ENCODE measurements at places on chromosomes 2 and 18.

DNA sequence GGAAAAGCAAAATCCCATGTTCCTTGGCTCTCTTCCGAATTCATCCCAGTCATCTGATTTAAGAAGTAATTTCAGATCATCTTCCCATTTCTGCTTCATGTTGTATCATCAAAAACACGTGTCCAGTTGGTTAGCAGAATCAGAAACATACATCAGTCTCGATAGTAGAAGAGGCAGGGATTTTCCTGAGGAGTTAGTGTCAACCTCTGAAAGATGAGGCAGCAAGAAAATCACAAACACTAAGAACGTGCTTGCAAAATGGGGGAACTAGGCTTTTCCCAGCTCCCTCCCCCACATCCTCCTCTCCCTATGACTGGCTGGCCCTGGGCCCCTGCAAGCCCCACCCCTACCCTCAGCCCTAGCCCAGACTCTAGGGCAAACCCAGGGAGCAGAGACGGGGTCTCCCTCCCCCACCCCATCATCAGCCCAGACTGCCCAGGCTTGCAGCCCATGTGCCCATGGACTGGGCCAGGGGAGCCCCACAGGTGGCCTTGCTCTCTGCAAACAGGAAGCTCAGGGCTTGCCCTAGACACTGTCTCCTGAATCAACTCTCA is 161.0 kb upstream of the ID2 start:
- no peak for DNase-seq

DNA sequence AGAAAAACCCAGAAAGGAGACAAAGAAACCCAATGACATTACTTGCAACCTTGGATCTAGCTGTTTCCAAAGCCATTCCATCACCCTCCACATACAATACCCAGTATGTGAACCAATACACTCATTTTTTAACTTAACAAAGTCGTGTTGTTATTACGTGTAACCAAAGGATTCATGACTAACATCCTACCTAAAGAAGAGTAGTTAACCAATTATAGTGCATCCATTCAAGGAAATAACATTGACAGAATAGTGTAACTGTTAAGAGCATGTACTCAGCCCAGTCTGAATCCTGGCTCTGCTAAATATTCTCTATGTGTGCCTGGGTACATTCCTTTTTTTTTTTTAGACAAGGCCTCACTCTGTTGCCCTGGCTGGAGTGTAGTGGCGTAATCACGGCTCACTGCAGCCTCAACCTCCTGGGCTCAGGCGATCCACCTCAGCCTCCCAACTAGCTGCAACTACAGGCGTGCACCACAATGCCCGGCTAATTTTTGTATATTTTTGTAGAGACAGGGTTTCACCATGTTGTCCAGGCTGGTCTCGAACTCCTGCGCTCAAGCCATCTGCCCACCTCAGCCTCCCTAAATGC is 9.9 kb downstream of the TLK1 start:
- no peak for DNase-seq

DNA sequence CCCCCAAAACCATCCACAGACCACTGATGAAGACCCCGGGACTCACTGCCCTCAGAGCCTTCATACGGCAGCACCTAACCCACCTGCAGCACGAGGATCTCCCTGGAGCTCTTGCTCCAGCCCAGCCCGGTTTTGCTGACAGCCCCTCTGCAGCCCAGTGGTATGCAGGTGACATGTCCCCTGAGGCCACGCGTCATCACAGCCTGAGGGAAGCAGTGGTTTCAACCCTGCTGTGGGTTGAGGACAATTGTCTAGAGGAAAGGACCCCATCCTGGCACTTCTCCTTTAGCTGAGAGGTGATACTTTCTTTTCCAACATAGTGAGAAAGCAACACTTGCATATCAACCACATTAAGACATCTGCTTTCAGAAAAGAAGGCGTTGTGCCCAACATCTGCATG is 134.0 kb downstream of the SEPTIN10 start:
- DNase-seq, result no peak

DNA sequence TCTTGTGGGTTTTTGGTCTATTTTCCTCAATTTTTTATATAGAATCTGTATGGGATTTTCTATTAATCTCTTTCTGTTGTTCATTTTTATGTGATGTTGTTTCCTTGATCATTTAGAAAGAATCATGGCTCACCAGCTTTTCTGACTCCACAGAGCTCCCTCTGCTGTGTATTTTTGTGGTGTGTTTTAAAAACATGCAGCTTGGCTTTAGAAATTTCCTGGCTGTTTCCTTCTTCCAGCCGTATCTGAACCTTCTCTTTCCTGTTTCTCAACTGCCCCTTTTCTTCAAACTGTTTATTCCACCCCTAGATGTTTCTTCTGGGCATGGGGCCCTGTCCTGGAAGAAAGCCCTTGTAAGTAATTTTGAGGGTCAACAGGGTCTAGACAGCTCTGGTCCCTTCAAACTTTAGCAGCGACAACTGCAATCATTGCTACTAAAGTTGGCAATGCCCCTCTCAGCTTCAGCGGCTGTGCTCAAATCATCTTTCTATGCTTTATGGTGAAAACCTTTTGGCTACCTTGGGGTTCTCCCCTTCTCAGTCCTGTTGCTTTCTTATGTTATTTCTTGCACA is 17.6 kb upstream of the COPS8 start:
- no peak for DNase-seq

DNA sequence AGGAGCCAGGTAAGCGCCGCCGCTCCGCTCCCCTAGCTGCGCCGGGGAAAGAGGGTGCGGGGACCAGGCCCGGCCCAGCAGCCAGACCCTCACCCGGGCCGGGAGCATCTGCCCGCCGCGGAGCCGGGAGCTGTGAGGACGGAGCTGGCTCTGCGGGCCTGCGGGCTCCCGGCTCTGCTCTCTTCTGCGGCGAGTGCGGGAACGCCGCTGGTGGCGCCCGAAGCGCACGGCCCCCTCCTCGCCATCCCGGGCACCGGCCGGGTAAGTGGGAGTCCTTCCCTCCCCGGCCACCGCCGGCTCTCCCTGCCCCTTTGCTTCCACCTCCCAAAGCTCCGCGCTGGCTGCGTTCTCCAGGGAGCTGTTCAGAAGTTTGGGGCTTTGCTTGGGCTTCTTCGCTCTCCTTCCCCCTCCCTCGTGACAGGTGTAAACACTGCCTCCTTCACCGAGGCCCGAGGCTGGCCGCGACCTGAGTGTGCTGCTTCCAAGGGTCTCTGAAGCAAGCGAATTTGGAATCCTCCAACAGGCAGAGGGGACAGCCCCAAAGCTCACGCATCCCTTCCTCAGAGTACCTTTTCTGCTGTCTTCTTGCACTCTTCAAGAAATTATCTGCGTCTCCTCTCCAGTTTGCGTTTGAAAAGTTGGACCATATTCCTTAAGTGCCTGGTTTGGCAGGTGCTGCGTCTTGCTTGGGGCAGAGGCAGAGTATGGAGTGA is 632 bp downstream of the AFTPH start:
- DNase-seq, result no peak

DNA sequence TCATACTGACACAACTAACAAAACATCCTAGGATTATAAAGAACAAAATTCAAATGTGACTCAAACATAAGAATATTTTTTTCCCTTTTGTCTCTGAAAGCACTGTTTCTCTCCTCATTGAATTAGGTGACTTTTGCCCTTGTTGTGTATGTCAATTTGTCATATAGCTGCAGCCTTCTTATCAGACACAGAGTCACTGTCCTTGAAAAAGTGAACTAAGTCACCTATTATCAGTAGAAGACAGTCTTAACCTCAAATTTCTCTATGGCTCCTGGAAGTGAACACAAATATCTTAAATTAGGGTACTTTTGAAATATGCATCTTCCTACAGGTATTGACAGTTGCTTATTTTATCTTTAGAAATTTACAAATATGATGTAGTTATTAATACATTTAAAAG is 360.6 kb downstream of the NBAS start:
- DNase-seq, result no peak

GRCh38 chr2:239684996-239685395 is 284.2 kb upstream of the HDAC4 start:
- DNase-seq, result no peak

DNA sequence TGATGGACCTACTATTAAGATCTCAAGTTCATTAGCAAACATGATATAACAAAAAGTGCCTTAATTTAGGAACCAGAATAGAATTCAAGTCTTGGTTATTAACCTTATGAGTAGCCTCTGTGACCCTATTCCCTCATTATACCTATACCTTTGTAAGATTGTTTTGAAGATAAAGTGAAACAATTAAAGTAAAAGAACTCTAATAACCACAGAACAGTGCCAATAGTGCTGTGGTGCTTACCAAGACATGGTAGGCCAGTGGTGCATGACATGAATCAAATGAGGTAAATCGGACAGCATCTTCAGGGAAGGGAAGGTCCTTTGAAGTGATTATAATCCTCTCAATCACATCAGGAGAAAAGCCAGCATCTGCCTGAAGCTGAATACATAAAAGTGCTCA is 36.4 kb downstream of the METTL4 start:
- DNase-seq, result no peak

DNA sequence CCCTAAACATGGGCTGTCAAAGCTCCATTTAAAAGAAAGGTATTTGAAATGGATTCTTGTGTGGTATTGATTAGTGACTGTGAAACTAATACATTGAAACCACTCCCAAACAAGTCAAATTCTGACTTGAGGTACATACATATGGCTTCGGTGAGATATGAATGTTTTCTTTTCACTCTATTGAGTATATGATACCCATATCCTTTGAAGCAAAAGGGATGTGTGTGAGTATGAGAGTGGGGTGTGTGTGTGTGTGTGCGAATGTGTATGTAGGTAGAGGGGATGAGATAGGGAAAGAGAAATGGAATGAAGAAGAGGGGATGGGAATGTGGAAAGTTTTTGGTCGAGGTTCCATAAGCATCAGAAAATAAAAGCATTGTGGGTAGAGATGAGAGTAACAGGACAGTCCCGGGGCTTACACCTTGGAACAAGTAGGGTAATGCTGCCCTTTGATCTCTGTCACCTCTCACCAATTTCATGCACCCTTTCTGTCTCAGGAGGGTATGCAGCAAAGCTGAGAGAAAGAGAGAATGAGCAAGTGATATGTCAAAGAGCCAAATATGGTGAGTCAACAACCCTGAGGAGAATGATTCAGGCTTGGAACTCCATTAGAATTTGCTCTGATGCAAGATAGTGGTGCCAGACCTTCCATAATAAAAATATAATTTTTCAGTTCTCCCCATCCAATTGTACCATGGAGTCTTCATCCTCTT is 64.0 kb upstream of the ZEB2 start:
- DNase-seq, result no peak

DNA sequence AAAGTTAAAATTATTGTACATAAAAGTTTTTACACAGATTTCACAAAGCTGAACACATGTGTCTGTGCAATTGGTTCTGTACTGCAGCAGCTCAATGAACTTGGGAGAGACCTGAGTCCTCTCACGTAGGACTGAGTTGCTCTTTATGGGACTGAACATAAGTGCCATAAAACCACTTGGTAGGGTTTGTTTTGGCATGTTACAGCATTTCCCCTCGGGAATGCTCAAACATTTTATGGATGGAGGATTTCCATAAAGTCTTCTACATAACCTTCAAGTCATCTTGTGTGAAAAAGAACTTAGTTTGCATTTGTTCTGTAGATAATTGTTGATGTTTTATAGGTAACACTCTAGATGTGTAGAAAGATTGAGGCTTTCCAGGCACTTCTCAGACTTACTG is 15.9 kb downstream of the LYPD6 start:
- no peak for DNase-seq

GRCh38 chr2:86375623-86376022 is 38.2 kb upstream of the REEP1 start:
- no peak for DNase-seq

GRCh38 chr2:241608881-241609280 is 28.1 kb downstream of the THAP4 start:
- DNase-seq, result no peak

- DNase-seq, result no peak
Observed at GRCh38 chr2:46552079-46552478, 72.7 kb downstream of the TMEM247 start.

- no peak for DNase-seq
Observed at GRCh38 chr2:181858600-181858999, 32.9 kb upstream of the ITPRID2 start.

DNA sequence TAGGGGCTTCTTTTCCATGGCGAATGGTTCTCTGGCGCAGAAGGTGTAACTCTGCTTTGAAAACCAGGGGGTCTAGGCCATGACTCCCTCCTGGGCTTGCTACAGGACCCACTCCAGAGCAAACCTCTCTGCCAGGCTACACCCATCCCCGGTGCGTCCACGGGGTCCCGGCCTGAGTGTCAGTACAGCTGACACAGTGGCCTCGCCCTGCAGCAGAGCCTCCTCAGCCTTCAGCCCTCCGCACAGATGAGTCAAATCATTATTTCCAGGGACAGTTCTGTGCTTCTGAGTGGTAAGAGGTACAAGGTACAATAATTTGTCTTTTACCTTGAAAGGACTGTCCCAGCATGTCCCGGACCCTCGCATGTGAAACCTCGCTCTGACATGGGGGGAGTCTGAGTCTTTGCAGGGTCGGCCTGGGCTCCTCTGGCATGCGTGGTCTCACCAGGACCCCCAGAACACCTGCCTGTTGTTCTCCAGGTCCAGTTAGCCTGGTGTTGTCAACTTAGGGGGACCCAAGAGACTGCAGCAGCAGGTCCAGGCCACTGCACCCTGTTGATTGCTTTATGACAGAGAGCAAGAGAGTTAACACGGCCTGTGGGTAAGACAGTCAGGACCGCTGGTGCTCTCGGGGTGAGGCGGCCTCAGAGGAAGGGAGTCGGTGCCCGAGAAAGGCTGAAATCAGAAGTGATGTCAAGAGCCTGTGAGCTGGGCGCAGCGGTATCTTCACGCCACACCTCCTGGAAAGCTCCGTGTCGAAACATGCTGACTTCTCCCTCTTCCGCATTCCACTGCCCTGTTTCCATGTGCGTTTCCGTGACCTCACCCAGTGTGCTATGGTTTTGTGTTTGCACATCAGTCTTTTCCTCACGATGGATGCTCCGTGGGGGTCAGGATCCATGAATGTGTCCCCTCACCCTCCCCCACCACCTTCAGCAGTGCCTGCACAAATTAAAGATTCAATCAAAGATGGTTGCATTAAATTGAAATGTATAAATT is 340.1 kb downstream of the EIPR1 start:
- DNase-seq, result no peak

GRCh38 chr2:194411221-194411620 is 1245.8 kb upstream of the SLC39A10 start:
- DNase-seq, result no peak

DNA sequence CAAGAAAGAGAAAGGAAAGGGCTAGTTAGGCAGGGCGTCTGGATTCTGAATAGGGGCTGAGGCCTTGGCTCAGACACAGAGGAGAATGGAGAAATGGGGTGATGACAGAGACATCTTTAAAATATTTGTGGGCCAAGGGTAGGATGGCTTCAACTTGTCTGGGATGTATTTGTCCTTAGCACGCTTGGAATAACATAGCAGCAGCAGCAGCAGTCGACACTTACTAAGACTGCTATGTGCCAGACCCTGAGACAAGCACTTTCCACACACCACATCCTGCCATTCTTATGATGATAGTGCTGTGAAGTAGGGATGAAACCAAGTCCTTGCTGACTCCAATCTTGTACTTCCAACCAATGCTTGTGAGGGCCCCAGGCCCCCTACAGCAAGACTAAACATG is 2.6 kb downstream of the IL1RL1 start:
- DNase-seq, result no peak

Data from activated naive CD8-positive, alpha-beta T cell treated with anti-CD3 and anti-CD28 coated beads, Interleukin-2, amount 50 U/mL, for 16 hours (primary cell).